B cell (primary cell): ENCODE measurements at places on chromosomes 5 and 9. TPM values are rescaled to one million over a fixed set of nuclear protein-coding genes. Genes with fewer than 3 reads are reported as not detected.

DNA sequence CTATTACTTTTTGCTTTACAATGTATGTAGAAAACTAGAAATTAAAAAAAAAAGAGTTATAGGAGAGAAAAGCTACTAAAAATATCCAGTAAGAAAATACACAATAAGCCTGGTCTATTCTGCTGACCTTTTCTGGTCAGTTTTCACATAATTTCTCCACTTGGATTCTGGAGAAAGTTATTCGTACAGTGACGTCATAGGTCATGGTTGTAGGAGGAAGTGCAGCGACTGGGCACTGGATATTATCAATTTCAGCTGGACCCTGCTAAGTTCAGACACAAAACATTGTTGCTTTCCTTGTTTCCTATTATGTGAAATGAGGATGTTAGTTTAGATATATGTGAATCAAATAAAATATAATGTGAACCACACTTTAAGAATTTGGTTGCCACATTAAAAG lies 201.2 kb downstream of the MTRR start:
- no peak overlapping the region for H3K4me3 ChIP-seq
- H3K27ac ChIP-seq = no peak overlapping the region
- H3K27me3 ChIP-seq = no peaks in the 10 kb centered on the region

DNA sequence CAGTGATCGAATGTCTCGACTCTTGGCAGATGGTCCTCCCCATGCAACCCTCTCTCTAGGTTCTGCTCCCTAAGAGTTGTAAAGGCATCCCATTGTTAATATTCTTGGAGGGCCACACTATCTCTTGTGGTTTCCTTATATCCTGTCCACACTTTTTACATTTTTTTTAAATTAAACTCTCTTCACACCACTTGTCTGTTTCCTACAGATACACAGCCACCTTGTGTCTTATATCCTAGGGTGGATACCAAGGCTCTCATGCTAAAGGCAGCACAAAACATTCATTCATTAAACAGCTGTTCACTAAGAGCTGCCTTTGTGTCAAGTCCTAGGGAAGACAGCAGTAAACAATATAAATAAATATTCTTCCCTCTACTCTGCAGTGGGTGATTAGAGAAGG lies 60.5 kb upstream of the SHISAL2B start:
- H3K27me3 ChIP-seq = peaks cover 4% of the 10 kb centered on the region
- H3K4me3 ChIP-seq = no peak overlapping the region
- no peaks in the 10 kb centered on the region for H3K4me1 ChIP-seq
- H3K36me3 ChIP-seq = no peaks in the 10 kb centered on the region
- no peak overlapping the region for H3K27ac ChIP-seq

GRCh38 chr9:15178631-15179030 lies 128.4 kb downstream of the TTC39B start:
- no peak overlapping the region for H3K27ac ChIP-seq
- H3K27me3 ChIP-seq = no peaks in the 10 kb centered on the region
- no peaks in the 10 kb centered on the region for H3K36me3 ChIP-seq
- no peaks in the 10 kb centered on the region for H3K4me1 ChIP-seq
- no peak for DNase-seq
- no peak overlapping the region for H3K4me3 ChIP-seq

DNA sequence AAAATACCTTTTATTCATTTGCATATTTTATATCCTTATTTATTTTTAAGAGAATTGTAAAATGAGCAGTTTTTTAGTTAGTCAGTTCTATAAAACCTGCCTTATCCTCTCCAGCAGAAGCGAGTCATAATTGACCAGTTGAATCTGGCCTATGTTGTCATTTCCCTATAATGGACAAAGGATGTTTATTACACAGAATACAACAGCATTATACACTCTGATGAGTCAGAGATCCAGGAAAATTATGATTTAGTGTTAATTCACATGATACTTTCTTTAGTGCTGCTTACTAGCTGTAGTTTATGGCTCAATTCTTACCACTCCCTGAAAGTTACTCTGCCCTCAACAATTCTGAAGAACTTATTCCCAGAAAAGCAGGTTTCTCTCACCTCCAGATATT lies 26.8 kb upstream of the LURAP1L start:
- no peak for DNase-seq
- no peaks in the 10 kb centered on the region for H3K36me3 ChIP-seq
- H3K27me3 ChIP-seq = no peaks in the 10 kb centered on the region
- H3K27ac ChIP-seq = no peak overlapping the region
- H3K4me3 ChIP-seq = no peak overlapping the region

DNA sequence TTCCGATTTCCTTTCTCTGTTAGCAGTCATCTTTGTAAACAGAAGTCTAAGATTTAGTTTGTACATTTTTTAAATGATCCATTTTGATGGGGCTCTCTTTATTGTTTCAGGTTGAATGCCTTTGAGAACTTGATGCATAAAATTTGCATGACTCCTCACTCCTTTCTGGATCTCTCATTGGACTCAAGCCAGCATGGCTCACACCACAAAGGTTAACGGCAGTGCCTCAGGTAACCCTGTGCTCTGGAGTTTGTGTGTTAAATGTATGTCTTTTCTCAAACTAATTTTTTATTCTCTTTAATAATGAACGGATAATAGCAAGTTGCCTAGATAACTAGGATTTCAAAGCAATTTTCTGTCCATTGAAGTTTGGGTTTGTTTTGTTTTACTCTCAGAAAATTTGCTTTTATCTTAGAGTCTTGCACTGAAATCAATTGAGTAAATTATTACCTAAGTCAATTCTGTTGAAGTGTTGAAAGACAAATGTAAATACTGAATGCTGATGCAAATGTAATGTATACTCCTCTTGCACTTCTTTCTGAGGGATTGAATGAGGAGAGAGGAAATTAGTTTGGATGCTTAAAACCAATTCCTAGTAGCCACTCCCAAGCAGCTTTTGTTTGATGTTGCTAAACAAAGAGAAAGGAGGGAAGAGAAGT lies 164.6 kb upstream of the DMRT1 start:
- no peak overlapping the region for H3K4me3 ChIP-seq
- H3K36me3 ChIP-seq = no peaks in the 10 kb centered on the region
- no peak overlapping the region for H3K27ac ChIP-seq

DNA sequence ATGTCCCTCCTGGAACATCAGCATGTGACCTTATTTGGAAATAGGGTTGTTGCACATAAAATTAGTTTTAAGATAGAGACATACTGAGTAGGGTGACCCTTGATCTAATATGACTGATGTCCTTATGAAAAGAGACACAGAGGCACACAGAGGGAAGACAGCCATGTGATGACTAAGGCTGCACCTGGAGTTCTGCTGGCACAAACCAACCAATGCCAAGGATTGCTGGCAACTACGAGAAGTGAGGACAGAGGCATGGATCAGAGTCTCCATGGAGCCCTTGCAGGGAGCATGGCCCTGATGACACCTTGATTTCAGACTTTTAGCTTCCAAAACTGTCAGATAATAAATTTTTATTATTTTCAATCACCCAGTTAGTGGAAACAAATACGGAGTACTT lies 101.9 kb downstream of the FBXL7 start:
- no peaks in the 10 kb centered on the region for H3K27me3 ChIP-seq
- no peak overlapping the region for H3K4me3 ChIP-seq
- H3K36me3 ChIP-seq = no peaks in the 10 kb centered on the region
- H3K4me1 ChIP-seq = no peaks in the 10 kb centered on the region
- no peak overlapping the region for H3K27ac ChIP-seq

DNA sequence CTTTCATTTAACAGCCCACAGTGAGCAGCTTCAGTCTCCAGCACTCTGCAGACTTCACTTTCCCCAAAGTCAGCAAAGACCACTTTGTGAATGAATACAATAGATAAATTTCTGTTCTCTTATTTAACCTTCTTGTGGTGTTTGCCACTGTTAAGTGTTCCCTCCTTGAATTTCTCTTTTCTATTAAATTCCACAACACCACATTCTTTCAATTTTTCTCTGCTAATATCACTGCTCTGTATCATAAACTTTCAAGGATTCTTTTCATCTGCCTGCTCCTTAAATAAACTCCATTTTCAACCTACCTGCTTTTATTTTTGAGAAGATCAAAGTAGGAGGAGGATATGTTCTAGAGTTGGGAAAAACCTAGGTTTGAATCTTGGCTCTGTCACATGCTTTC lies 739.5 kb upstream of the GRAMD2B start:
- DNase-seq = no peak
- no peaks in the 10 kb centered on the region for H3K36me3 ChIP-seq
- no peaks in the 10 kb centered on the region for H3K4me1 ChIP-seq
- H3K27ac ChIP-seq = no peak overlapping the region

DNA sequence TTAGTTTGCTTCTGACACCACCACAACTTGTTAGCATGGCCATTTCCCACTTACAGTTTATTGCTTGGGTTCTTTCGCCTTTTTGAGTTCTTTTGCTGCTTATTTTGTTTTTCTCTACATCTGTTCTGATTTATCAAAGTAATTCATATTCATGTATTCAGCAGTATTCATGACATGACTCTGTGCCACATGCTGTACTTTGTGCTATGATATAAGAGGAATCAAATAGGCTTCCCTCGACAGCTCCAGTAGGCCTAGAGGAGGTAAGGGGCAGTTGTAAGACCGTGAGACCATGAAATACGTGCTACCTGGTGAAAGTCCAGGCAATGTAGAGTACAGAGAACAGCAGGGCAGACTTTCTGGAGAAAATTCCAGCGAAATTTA lies 110.7 kb upstream of the SAP30L start:
- DNase-seq = no peak
- peaks cover 9% of the 10 kb centered on the region for H3K36me3 ChIP-seq
- no peak overlapping the region for H3K27ac ChIP-seq
- no peaks in the 10 kb centered on the region for H3K27me3 ChIP-seq

GRCh38 chr5:180411948-180412347 lies 58.8 kb upstream of the GFPT2 start:
- no peaks in the 10 kb centered on the region for H3K27me3 ChIP-seq
- no peaks in the 10 kb centered on the region for H3K4me1 ChIP-seq
- DNase-seq = no peak
- no peak overlapping the region for H3K27ac ChIP-seq
- H3K4me3 ChIP-seq = no peak overlapping the region
- no peaks in the 10 kb centered on the region for H3K36me3 ChIP-seq

- no peak for DNase-seq
- no peaks in the 10 kb centered on the region for H3K36me3 ChIP-seq
- H3K27ac ChIP-seq = no peak overlapping the region
- no peaks in the 10 kb centered on the region for H3K4me1 ChIP-seq
Measured at GRCh38 chr9:70010015-70010414, 33.6 kb upstream of the MAMDC2 start.

DNA sequence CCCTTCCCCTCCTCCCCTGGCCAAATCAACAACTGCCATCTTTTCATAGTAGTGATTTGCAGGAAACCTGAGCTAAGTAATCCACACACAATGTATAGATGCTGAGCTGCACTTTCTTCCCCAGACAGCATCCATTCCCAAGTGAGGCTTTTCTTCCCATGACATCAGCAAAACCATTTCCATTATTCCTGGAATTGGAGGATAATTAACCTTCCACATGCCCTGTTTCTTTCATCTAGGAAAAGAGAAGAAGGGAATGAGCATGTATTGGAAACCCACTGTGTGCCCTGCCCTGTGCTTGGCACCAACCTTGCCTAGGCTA lies 268.0 kb downstream of the ZSWIM6 start:
- no peaks in the 10 kb centered on the region for H3K27me3 ChIP-seq
- no peak for DNase-seq
- H3K4me3 ChIP-seq = no peak overlapping the region
- H3K36me3 ChIP-seq = no peaks in the 10 kb centered on the region
- H3K4me1 ChIP-seq = no peaks in the 10 kb centered on the region

DNA sequence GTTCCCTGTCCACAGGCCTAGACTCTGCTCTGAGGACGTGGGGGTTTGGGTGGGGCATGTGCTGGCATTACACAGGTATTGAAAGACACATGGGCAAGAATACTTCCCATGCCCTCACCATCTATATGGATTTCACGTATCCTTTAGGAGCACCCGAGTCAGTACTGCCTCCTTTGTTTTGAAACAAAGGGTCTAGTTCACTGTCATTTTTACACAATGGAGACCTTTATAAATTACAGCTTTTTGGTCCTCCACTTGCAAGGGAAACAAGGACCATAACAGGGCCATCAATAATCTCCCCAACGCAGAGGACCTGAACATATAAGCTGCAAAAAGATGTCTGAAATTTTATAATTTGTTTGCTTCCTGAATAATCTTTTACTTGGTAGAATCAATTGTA lies 24.9 kb upstream of the CRHBP start:
- no peaks in the 10 kb centered on the region for H3K27me3 ChIP-seq
- no peaks in the 10 kb centered on the region for H3K36me3 ChIP-seq
- H3K4me1 ChIP-seq = no peaks in the 10 kb centered on the region
- DNase-seq = no peak
- no peak overlapping the region for H3K27ac ChIP-seq

- H3K27ac ChIP-seq = no peak overlapping the region
- H3K27me3 ChIP-seq = no peaks in the 10 kb centered on the region
- no peak for DNase-seq
- no peak overlapping the region for H3K4me3 ChIP-seq
Measured at GRCh38 chr5:86565197-86565789, 52.4 kb upstream of the COX7C start.

- no peaks in the 10 kb centered on the region for H3K36me3 ChIP-seq
- no peaks in the 10 kb centered on the region for H3K27me3 ChIP-seq
- H3K4me1 ChIP-seq = no peaks in the 10 kb centered on the region
- H3K4me3 ChIP-seq = no peak overlapping the region
Measured at GRCh38 chr5:123429993-123430392, 6.8 kb upstream of the CEP120 start.

DNA sequence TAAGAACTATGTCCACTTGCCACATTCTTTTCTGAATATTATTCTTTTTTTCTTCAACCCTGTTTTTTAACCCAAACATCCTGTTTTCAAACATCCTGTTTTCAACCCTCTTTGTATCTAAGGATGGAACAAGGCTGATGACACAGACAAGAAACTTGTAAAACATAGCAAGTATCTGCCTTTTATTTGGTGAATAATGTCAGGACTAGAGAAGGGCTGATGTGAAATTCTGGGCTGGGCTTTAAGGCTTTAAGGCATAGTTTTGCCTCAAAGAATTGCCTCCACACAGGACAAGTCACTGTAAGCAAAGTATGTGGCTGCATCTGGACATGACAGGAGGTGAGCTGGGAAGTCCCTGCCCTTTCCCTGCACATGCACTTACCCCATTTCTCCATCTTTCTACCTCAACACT lies 42.5 kb upstream of the RIC1 start:
- H3K4me1 ChIP-seq = peaks cover 40% of the 10 kb centered on the region
- no peak overlapping the region for H3K4me3 ChIP-seq
- no peak overlapping the region for H3K27ac ChIP-seq
- H3K27me3 ChIP-seq = no peaks in the 10 kb centered on the region
- no peaks in the 10 kb centered on the region for H3K36me3 ChIP-seq

- H3K36me3 ChIP-seq = peaks cover 30% of the 10 kb centered on the region
- no peak for DNase-seq
- H3K27me3 ChIP-seq = no peaks in the 10 kb centered on the region
- no peak overlapping the region for H3K4me3 ChIP-seq
Measured at GRCh38 chr9:89482056-89482851, 15.7 kb downstream of the SEMA4D start.

- peak overlapping the region; percentile 79 for H3K27ac ChIP-seq
- no peaks in the 10 kb centered on the region for H3K36me3 ChIP-seq
- peak overlapping the region; percentile 79 for H3K4me3 ChIP-seq
- H3K4me1 ChIP-seq = peaks cover 18% of the 10 kb centered on the region
- peak; percentile 59 for DNase-seq
Measured at GRCh38 chr9:97412626-97413385, 910 bp downstream of the TDRD7 start.

FOXD4L4 gene
- total RNA-seq = 0.90 and 1.1 TPM in 2 replicates

PIP5KL1 gene
- total RNA-seq = 1.4 and 2.1 TPM in 2 replicates

LECT2 gene
- not detected in 2 replicates for total RNA-seq

FGF1 gene
- not detected in 2 replicates for total RNA-seq
